ENCODE measurements at places on chromosomes 11 and 22. TPM values are rescaled to one million over a fixed set of nuclear protein-coding genes. Genes with fewer than 3 reads are reported as not detected.

The RFPL1 gene
- not detected for total RNA-seq

The MUC2 gene
- not detected for total RNA-seq

The P2RY2 gene
- not detected for total RNA-seq

The LDHAL6A gene
- total RNA-seq, result 0.25 TPM

The GPHA2 gene
- not detected for total RNA-seq

Data from temporal lobe (tissue), 4 donors.